ENCODE measurements at places on chromosomes 12 and 14.

DNA sequence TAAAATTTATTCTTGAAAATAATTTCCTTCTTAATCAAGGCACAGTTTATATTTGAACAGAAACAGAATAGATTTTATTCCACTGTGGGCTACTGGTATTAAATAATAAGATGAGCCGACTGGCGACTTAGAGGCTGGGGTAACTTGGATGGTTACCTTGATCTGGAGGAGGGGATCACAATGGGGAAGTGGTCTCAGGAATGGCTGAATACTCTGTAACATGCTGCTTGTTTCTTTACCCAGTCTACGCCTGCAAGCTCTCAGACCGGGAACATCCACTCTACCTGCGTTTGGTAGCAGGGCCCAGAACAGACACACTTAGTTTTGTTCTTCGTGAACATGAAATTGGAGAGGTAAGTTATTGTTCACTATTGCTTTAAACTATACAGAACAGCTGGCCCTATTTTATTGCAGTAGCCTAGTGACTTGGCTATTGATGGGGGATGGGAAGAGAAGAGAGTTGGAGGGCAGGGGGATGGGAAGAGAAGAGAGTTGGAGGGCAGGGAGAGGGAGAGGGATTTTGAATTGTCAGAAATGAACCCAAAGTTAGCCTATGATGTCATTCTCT, 67.9 kb downstream of the GNS start:
- no peak for DNase-seq

DNA sequence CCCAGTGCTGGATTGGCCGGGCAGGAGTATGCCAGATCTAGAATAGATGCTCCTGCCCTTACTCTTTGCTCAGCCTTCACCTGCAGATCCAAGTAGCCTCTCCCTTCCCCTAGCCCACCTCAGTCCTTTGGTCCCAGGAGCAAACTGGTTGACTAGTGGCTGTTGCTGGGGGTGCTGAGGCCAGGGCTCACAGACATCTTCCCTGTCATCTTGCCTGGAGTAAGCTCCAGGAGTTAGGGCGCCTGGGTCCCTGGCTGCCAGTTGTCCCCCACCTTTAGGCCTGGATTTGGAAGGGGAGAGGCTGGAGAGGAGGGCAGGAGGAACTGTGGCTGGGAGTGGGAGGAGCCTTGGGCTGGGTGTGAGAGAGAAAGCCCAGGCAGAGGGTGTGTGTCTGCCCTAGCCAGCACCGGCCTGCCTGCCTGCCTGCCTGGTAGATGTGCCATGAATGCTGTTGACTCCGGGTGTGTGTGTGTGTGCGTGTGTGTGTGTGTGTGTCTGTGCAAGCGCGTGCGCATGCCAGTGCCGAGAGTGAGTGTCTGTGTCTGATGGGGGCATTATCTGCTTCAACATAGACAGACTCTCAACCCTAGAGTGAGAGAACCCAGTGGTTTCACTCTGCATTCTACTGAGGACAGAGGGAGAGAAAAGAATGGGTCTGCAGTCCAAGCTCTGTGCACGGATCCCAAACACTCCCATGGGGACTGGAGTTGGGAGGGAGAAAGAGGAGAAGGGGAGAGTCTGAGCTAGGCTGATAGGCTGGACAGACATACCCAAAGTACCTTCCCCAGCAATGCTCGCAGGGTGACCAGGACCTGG, 845 bp upstream of the RARG start:
- no peak for DNase-seq

DNA sequence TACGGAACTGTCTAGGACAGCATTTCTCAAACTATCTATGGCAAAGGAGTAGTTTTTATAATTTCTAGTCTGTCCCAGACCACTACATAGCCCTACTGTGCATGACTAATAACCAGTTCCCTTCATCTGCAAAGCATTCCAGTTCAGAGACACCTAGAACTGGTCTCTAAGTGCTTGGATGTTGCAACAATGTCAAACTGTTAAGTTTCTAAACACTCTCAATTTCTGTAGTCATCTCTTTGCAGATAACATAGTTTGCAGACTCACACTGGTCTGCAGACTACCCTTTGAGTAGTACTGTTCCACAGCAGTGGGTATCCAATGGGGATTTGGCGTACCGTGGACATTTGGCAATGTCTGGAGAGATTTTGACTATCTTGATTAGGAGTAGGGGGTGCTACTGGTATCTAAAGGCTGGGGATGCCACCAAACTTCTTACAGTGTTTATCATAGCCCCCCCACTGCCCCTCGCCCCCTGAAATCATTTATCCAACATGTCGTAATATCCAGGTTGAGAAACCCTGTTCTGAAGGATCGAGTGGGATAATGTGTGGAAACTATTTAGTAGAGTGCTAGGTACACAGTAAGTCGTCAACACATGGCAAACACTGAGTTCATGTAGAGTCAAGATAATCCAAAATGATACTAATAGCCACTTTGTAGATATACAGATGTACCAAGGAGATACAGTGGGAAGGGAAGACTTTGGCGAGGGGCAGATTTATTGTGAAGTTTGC, 1.7 kb downstream of the C12orf76 start:
- no peak for DNase-seq

DNA sequence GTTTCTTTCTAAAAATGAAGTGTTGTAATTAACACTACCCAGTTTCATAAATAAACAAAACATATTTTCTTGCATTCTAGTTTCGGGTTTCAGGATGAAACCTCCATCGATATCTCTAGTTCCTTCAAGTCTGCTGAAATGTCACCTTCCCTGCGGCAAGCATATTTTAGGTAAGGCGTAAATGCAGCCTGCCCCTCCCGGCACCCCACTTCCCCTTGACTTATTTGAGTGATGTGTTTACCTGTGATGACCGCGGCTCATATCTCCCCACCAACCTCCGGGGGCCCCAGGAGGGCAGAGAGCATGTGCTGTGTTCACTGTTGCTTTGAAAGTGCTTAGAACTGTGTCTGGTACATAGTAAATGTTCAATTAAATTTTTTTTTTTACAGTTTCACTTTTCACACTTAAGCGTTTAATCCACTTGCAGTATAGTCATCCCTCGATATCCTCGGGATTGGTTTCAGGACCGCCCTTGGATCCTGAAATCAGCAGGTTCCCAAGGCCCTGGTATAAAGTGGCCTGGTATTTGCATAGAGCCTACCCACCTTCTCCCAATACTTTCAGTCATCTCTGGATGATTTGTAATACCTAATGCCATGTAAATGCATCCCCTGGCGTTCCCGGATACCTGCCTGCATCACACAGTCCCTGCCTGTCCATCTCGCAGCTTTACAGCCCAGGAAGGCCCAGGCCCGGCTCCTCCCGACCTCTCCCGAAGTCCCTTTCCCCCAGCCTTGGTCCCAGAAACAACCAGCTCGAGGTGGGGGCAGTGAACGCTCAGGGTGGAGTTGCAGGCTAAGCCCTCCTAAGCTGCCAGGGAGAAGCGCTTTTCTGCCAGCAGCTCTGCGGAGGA, 40.2 kb upstream of the FBRSL1 start:
- no peak for DNase-seq

DNA sequence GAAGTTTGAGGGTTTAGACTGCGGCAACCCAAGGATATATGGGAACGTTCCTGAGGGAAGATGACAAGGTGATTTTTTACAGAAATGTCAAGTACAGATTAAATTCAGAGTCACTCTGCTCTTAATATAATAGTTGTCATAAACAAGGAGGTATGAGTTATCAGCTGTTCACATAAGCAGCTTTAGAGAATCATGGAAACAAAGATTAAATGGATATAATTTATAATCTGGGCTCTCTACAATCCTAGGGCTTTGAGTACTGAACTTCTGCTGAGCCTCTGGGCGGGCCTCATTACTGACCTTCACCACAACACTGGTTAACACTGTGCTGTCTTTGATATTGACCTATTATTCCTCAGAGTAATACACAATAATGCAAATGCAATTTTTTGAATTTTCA, 577.8 kb downstream of the RPS29 start:
- DNase-seq, result no peak

DNA sequence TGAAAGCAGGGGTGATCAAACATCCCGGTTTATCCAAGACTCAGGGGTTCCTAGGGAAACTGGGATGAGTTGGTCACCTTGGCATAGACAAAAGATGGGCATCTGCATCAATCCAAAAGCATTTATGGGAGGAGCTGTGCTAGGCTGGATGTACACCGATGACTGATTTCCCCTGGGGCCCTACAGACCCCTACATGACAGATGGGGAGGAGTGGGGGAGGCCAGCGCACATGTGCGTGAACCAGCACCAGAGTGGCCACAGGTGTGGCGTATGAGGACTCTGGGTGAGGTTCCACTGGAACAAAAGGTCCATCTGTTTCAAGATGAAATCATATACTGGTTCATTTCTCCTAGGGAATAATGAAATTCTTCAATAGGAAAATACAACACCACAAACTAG, 210.4 kb downstream of the ITPR2 start:
- no peak for DNase-seq

DNA sequence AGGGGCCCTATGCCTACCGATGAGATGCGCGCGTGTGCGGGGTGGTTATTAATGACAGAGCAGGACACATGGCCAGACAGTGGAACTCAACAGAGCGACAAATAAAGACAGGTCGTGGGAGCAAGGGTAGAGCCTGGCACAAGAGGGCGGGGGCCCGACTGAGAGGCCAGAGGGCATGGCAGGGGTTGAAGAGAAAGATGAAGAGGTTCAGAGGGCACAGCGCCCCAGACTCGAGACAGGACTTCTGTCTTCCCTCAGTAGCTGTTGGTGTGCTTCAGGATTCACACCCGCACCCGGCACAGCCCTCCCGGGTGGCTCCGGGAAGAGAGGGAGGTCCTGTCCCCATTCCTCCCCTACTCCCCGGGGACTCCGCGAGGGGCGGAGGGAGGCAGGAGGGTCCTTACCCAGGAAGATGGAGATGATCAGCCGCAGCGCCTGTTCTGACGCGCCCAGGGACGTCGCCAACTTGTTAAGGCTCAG, 366 bp downstream of the LPCAT3 start:
- DNase-seq, result no peak

GRCh38 chr14:88346048-88346639, 23.1 kb upstream of the KCNK10 start:
- no peak for DNase-seq

DNA sequence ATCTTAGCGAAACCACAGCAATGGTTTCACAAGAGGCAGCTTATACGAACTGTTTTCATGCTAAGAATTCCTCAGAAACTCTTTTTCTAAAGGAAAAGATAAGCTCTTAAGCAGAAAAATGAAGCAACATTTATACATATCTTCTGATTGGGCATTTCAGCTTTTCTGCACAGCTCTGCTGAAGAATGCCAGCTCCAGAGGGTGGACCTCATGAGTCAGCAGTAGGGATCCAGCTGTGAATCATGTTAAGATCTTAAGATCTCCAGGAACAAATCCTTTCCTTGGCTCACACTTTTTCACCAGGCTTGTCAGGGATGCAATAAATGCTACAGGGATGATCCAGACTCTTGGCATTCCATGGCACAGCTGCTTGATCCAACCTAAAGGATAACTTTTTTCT, 477.1 kb upstream of the CCDC196 start:
- no peak for DNase-seq

DNA sequence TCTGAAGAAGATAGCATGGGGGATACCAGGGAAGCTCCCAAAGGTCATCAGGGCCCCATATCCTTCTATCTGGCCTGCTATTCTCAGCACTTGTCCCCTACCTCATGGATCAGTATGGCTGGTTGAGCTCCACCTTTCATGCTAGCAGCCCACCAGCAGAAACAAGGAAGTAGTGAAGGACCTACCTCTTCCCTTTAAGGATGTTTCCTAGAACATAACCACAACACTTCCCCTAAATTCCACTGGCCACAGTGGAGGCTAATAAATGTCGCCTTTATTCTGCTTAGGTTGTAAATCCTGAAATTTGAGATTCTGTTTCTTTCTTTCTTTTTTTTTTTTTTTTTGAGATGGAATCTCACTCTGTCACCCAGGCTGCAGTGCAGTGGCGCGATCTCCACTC, 128.6 kb upstream of the PARP11 start:
- no peak for DNase-seq

- DNase-seq, result no peak
Measured at GRCh38 chr12:131471271-131471905, 239.5 kb upstream of the SFSWAP start.

DNA sequence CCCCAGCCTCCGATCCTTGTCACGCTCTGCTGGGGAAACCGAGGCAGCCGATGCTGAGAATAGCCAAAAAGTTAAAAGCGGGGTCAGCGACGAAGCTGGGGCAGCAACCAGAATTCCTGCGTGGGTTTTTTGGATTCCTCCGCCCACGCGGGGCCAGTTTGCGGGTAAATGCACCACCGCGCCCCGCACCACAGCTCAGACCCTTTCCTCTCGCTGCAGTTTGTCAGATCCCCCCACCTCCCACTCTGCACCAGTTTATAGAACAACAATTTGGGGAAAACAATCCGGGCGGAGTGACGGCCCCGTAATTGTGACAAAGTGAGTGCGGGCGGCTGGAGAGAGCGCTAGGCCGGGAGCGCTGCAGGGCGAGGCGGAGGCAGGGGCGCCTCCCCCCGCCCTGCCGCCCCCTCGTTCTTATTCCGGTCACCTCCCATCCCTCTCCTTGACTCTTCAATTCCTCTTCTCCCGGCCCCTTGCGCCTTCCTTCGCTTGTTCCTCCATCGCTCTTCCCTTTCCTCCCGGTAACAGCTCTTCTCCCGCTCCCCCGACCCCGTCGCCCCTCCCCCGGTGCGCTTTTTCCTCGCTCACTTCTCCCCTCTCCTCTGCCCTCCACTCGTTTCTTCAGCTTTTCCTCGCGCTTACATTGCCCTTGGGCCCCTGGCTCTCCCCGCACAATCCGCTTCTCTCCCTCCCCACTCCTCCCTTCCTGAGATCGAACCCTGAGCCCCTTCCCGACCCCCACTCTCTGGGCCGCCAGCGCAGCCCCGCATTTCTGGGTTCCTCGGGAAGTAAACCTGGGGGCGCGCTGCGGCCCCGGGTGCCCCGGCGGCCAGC, 646 bp upstream of the DNAJC22 start:
- DNase-seq, result no peak

DNA sequence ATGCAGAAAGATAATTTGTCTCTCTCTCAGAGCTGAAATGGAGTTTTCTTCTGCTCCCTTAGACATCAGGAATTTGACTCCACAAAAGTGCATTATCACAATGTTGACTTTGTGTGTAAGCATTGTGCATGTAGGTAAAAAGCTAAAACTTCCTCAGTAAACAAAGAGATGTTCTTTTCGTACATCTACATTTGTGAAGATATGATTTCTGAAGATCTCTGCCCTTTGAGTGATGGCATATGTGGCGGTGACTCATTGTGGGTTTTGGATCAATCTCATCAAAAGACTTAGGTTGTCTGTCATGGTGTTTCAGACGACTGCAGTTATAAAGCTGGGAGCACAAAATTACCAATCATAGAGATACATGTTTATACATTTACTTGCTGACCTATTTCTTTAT, 411.4 kb upstream of the LMO3 start:
- no peak for DNase-seq

GRCh38 chr14:56094076-56094475, 24.1 kb upstream of the PELI2 start:
- no peak for DNase-seq

DNA sequence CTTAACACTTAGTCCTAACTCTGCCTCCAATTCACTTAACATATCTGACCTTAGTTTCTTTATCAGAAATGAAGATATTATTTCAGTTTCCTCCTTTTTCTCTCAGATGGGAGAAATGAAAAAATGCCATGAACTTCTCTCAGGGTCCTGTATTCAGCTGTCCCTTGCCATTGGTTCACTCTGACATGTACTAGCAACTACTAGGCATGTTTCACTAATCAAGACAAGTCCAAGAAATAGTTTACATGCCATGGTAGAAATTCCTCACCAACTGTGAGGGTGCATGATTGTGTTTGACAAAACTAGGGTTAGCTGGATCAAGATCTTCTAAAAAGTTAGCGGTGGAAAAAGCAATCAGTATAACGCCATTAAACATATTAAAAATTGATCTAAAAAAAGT, 7.0 kb upstream of the ATXN7L3B start:
- no peak for DNase-seq
